ENCODE measurements at places on chromosomes 1 and 21.

DNA sequence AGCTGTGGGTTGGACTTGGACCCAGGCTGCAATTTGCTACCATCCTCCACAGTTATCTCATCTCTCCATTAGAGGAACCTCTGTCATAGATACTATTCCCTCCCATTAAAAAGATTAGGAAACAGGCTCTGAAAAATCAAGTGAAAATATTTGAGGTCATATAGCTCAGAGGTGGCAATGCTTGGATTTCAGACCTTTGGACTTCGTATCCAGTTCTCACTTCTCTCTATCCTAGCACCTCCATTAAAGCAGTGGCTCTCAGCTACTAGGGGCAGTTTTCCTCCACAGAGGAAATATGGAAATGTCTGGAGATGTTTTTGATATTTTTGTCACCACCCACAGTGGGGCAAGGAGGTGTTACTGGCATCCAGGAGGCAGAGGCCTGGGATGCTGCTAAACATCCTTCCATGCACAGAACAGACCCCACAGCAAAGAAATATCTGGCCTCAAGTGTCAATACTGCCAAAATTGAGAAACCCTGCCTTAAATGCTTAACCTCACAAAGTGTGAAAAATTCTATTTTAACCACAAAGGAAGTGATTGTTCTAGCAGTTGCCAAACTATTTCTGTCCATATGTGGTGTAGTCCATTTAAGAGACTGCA, 54.1 kb downstream of the C8A start:
- no peak for DNase-seq

DNA sequence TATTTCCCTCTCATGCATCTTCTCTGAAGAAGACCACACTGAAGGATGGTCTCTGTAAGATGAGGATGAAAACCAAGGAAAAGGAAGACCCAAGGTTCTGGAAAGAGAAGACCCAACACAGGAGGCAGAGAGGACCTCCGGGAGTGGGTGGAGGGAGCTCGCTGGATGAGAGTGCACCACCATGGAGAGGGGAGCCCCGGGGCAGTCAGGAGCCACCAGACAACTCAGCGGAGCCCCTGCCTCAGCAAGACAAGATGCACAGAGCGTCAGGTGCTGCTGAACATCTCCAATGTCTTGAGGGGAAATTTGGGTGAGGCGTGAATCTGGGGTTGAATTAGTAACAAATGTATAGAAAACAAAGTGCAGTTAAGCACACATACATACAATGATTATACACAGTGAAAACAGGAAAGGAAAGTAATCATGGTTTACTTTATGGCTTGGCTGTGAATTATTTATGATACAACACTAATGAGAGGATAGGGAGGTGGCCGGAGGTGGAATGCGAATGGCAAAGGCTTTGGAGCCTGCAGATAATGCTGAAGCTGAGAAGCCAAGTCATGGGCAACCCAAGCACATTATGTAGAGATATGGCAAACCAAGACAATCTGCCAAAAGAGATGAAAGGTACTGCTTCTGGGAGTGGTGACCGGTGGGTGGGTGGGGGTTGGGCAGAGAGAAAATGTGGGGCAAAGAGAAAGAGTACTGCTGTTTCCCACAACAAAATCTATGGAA, 80.4 kb upstream of the EDN2 start:
- no peak for DNase-seq

- no peak for DNase-seq
These were observed 70.7 kb upstream of the CAMK1G start for GRCh38 chr1:209512821-209513220.

DNA sequence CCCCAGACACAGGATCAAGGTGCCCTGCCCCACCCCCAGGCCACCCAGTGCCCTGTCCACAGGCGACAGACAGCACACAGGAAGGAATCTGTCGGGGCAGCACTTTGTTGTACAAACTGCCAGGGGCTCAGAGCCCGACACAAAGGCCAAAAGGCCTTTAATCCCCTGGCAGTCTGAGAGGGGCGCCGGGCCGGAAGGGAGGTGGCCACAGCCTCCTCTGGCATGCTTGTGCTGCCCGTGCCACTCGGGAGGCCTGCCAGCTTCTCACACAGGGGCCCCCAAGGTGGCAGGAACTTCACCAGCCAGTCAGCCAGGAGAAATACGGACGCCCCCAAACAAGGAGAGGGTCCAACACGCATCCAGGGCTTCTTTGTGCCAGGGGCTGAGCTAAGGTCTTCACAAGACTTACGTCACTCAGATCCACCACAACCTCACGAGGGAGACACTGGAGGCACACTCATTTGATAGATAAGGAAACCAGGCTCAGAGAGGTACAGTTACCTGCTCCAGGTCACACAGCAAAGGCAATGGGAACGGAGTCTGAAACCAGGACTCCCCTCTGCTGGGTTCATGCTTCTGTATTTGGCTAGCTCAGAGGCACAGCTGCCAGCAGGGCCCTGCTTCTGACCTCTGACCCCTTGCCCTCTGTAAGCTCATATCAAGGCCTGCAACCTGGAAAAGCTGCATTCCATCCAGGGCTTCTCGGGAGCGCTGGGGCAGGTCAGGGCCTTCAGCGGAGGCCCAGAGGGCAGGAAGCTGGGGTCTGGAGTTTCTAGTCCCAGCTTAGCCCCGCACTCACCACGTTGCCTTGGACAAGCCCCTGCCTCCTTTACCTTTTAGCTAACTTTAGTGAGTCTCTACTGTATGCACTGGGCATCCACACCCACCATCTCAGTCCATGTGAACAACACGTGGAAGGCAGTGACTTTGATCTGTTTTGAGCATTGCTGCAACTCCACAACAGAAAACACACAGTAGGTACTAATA, 34.8 kb downstream of the HSPG2 start:
- no peak for DNase-seq

DNA sequence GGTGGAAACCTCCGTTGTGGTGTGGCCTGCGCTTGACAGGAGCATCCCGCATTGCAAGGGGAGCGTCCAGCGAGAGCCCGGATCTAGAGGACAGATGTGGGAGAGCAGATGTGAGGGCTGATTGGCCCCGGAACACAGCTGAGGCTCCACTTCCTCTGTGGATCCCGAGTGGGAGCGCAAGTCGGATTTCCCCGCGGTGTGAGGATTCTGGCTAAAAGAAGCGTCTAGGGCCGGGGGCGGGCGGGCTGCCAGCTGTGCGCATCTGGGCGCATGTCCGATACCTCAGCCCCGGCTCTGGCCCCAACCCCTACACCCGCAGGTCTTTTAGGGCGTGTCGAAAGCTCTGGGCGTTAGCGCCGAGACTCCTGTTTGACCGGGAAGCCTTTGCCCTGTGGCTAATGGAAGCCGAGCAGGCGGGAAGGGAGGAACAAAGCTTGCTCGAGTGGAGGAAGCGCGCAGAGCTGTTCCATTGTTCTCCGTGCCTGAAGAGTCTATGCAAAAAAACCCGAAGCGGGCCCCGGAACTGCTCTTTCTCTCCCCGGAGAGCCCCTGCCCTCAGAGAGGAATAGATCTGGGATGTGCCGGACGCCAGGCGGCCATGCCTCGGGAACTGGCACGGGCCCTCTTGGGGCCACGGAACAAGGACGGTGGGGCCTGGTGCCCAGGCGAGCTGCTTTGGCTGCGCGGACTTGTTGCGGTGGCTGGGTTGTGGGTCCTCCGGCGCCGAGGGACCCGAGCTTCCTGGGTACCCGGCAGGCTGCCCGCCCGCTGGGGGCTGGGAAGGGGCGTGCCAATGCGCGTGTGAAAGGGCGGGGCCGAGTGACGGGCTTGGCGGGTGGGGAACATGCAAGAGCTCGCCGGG, 111.1 kb downstream of the NAV1 start:
- no peak for DNase-seq

DNA sequence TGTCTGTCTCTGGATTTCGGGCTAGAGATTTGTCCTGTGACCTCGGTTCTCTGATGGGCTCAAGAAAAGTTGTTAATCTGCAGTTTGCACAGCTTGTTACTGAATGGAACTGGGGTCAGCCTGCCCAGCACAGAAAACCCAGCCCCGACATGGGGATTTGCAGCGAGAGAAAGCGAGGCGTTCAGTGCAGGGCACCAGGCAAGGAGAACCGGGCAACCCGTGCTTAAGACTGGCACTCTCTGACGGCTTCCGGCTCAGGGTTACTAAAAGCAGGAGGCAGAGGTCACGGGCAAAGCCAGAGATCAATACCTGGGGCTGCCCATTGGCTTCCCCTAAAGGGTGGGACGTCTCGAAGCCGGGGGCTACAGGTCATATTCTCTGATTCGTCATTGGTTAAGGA, 29.9 kb upstream of the COL6A1 start:
- DNase-seq = no peak

DNA sequence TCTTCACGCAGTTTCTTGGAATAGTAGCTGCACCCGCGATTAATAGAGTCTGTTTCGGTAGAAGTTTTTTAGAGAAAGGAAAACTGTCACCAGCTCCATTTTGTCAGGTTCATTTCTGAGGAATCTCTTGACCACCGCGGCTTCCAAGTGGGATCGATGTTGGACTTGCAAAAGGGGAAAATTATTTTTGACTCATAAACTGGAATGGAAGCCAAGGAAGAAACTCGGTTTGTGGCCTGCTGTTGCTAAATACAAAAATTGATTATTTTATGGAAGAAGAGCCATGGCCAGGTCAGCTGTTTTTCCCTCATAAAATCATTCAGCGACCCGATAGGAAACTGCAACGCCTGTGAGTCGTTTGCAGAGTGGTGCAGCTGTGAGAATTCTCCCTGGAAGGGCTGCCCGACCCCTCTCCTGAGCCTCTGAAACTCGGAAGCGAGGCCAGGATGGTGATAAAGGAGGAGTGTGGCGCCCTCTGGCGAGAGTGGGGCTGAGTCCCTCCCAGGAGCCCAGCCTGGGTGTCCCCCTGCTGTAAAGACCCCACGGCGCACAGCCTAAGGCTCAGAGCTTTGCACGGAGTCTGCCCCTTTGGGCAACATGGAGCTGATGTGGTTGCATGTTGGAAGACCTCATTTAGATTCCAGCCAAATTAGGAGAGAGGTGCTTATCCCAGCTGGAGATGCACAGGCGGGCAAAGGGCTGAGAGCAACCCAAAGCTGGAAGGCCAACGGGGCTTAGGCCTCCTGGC, 83.6 kb upstream of the SLC25A33 start:
- DNase-seq = peak; percentile 33

- no peak for DNase-seq
These were observed 151.2 kb downstream of the TGFBR3 start for GRCh38 chr1:91734761-91735160.

GRCh38 chr1:211833174-211833820, 2.7 kb upstream of the LPGAT1 start:
- DNase-seq = no peak

- no peak for DNase-seq
These were observed 134.0 kb downstream of the HIVEP3 start for GRCh38 chr1:41784531-41785274.

- no peak for DNase-seq
These were observed 10.3 kb downstream of the PADI4 start for GRCh38 chr1:17318262-17318661.

- no peak for DNase-seq
These were observed 52.3 kb downstream of the PAPPA2 start for GRCh38 chr1:176515310-176515709.

DNA sequence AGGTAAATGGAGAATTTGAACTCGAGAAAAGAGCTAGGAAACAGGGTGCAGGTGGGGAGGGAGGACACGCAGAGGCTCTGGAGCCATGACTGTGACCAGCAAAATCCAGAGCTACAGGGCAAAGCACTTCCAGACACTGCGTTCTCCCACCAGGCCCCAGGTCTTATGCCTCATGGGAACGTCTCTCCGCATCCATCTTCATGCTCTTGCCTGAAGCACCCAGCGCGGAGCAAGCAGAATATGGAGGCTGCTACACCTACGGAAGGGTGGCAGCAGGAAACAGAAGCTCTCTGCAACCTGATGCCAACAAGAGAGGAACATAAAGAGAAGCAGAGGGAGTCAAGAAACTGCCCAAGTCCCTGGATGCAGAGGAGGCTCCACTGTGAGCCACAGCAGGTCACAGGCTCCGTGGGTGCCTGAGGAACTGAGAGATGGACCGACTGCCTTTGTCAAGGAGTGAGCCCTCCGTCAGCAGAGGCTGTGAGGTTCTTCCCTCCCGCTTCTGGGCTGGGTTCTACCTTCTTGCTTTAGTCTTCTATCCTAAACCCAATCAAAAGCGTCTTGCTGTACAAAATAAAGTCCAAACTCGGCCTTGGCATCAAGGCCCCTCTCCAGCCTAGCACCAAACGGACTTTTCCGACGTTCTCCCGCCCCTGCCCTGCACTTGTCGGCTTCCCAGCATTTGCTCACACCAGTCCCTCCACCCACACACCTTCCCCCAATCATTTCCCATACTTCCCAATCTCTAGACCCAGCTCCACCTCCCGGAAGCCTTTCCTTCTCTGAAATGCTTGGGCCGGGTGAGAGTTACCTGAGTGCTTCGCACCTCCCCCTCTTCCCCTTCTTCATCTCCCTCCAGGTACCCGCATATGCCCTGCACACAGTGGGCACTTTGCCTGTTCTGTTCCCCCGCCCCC, 930 bp downstream of the DHCR24 start:
- no peak for DNase-seq

DNA sequence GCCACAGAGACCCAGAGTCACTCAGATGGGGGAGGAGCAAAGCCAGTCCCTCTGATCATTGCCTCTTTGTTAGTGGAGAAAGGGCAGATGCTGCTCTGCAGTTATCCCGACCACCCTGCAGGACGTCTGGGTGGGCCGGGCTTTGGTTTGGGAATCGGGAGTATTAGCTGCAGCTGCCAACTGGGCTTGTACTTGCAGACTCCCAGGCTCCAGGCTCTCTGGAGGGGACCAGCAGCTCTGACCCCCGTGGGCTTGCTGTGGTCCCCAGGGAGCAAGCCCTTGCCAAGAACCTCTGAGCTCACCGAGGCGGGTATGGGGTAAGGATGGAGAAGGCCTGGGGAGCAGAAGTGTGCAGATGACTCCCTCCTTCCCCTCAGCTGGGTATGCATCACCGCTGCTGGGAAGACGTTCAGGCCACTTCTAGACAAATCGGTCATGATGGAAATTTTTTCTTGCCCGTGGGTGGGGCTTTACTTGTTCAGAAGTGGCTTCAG, 21.6 kb downstream of the MAPKAPK2 start:
- DNase-seq = no peak

DNA sequence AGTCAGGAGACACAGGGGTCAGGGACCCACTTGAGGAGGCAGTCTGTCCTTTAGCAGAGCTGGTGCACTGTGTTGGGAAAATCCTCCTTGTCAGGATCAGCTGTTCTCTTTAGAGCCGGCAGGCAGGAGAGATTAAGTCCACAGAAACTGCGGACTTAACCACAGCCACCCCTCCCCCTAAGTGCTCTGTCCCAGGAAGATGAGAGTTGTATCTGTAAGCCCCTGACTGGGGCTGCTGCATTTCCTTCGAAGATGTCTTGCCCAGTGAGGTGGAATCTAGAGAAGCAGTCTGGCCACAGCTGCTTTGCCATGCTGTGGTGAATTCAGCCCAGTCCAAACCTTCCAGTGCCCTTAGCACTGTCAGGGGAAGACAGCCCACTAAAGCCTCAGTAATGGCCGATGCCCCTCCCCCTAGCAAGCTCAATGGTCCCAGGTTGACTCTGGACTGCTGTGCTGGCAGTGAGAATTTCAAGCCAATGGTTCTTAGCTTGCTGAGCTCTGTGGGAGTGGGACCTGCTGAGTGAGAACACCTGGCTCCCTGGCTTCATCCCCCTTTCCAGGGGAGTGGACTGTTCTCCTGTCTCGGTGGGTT, 172.8 kb downstream of the ST6GALNAC3 start:
- no peak for DNase-seq

Data from stimulated activated CD4-positive, alpha-beta T cell treated with anti-CD3 and anti-CD28 coated beads, Interleukin-1b, Interleukin-23, amount 100 ng/mL, for 24 hours (primary cell).